Stimulated activated CD4-positive, alpha-beta T cell treated with anti-CD3 and anti-CD28 coated beads, Interleukin-12 subunit alpha, Interleukin-12 subunit beta, amount 100 ng/mL, for 48 hours (primary cell): ENCODE measurements at places on chromosomes 2 and 18.

DNA sequence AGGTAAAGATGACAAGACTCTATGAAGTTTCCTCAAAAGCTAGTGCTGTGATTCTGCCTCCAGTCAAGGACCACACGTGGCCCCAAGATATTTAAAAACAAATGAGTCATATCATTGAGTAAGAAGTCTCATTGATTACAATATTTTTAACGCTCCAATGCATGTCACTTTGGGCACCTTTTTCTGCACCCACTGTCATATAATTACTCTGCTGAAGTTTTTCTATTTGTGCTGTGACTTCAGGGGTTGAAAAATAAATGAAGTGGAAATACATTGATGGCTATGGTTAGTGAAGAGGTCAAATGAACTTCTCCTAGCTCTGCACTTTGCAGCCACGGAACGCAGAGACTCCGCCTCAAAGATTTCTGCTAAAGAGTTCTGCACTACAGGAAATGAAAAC, 344.3 kb upstream of the KYNU start:
- DNase-seq = no peak

DNA sequence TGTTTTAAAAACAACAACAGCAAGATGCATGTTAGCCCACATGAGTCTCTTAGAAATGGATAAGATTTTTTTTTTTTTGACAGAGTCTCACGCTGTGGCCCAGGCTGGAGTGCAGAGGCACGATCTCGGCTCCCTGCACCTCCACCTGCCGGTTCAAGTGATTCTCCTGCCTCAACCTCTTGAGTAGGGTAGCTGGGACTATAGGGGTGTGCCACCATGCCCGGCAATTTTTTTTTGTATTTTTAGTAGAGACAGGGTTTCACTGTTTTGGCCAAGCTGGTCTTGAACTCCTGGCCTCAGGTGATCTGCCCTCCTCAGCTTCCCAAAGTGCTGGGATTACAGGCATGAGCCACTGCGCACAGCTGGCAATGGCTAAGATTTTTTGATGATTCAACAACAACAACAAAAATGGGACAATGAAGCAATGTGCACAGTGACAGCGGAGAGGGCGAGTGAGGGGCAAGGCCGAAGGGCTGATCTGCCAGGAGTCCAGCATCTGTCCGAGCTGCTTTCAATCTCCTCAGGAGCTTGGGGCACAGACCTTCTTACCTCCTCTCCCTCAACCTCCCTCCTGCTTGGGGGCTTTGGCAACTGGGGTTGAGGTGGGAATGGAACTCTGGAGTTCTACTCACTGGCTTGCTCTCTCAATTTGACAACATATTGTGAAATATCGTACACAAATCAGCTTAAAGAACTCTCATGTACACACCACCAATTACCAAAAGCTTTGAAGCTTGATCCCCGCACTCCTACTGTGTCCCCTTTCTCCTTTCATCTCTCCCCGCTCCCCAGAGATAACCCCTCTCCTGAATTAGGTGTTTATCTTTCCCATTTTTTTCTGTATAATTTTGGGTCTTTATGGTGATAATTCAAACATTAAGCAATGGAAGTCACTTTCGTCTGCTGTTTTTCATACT, 3.4 kb downstream of the ABCG8 start:
- no peak for DNase-seq

- peak; percentile 20 for DNase-seq
Measured at GRCh38 chr2:105969552-105969951, 224.5 kb downstream of the UXS1 start.

GRCh38 chr2:239822146-239822831, 202.9 kb downstream of the NDUFA10 start:
- no peak for DNase-seq

DNA sequence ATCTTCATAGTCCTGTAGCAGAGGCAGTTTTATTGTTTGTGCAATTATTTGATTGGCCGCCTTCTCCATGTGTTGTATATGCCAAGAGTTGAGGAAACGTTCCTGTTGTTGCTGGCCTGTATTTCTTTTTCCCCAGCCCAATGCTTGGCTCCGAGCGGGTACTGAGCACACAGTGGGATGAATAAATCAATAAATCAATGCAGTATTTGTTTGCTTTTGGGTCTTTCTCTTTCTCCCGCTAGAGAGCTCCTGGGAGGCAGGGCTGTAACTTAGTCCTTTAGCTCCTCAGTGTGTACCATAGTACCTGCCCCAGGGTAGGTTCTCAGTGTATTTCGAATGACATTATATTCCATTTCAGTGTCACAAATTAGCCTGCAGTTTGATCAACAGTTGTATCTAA, 71.8 kb downstream of the ICOS start:
- no peak for DNase-seq
